ENCODE measurements at places on chromosomes 2 and 18.

GRCh38 chr2:27118525-27119329, at the start of gene CGREF1:
TSS of gene CGREF1 (minus strand) at chr2:27119128. CDS start at chr2:27104366, 14,762 bp downstream.
- DNase-seq: no peak

DNA sequence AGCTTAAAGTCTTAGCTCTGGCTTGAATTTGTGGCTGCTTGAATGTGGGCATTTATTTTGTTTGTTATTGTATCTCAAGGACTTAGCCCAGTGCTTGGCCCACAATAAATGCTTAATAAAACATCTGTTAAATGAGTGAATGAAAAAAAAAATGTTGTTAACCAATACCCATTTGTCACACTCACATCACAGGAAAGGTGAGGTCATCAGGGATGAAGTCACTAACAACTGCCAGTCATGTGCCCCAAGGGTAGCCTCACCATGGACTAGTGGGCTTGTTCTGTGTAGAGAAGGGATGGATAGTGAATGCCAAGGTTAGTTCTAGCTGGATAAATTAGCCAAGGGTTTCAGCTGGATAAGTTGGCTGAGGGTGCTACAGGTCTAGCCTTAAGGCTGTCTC, 3.0 kb downstream of the NRBP1 start:
- no peak for DNase-seq

- DNase-seq: no peak
These were observed 28.1 kb upstream of the PNPT1 start for GRCh38 chr2:55721596-55722215.

DNA sequence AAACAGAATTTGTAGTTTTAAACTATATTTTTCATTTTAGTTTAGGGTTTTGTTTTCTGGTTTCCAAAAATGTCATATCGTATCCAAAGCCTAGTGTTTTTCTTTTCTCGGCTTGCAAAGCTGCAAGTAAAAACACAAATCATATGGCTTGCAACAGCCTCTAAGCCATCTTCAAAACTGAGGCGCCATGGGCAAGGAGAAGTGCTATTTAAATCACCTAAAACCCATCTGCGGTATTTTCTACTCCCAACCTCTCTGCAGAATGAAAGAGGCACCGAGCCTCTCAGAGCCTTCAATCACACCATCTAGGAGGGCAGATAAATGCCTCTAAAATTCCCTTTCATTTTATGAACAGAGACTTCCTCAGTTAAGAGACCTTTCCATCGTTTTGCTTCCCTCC, 25.2 kb downstream of the FECH start:
- DNase-seq: no peak

Data from stimulated activated CD4-positive, alpha-beta T cell treated with anti-CD3 and anti-CD28 coated beads, TNF-alpha, amount 100 ng/mL, for 48 hours (primary cell).